Stimulated activated CD4-positive, alpha-beta T cell treated with anti-CD3 and anti-CD28 coated beads, Interleukin-12 subunit alpha, Interleukin-12 subunit beta, amount 100 ng/mL, for 48 hours (primary cell): ENCODE measurements at places on chromosomes 1 and 21.

- DNase-seq: no peak
Observed at GRCh38 chr1:184827600-184828368, 73.1 kb upstream of the EDEM3 start.

GRCh38 chr1:46690931-46691421 lies 19.3 kb downstream of the TEX38 start:
- DNase-seq: no peak

GRCh38 chr1:90114521-90115141 lies 119.7 kb downstream of the ZNF326 start:
- DNase-seq: no peak

GRCh38 chr1:111758373-111758772 lies 2.7 kb downstream of the DDX20 start:
- no peak for DNase-seq

DNA sequence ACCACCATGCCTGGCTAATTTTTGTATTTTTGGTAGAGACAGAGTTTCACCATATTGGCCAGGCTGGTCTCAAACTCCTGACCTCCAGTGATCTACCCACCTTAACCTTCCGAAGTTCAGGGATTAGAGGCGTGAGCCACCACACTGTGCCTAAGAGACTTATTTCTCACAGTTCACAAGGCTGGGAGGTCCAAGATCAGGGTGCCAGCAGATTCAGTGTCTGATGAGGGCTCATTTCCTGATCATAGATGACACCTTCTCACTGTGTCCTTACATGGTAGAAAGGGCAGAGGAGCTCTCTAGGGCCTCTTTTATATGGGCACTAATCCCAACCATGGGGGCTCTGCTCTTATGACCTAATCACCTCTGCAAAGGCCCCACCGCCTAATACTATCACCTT lies 58.8 kb downstream of the ARHGEF10L start:
- DNase-seq: no peak

GRCh38 chr1:63822540-63822939 lies 48.7 kb downstream of the ROR1 start:
- DNase-seq: no peak

DNA sequence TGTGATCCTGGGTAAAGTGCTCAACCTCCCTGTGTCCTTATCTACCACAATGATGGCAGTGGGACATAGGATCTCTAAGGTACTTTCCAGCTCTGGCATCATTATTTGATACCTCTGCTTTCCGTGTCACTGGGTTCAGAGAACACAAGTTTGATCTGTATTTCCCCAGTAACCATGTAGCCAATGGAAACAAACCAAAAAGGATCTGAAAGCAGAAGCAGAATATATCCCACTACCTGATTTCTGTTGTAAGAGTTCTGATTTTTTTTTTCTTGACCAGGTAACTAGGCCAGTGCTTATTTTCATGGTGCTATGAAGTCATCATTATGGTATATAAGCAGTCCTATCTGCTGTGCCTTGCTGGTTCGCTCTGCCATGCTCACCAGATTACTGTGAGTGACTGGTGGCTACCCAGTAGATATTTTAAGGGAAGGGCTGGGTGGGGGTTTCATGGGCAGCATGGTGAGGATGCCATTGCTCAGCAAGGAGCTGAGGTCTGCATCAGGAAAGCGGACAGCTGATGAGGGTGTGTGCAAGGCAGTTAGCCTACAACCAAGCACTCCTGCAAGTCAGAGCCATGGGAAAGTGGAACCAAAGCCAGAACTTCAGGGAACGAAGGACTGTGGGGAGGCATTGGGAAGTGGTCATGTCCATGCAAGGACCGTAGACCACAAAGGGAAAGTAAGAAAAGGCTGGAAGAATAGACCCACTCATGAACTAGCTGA lies 104.9 kb upstream of the EDEM3 start:
- DNase-seq: no peak

DNA sequence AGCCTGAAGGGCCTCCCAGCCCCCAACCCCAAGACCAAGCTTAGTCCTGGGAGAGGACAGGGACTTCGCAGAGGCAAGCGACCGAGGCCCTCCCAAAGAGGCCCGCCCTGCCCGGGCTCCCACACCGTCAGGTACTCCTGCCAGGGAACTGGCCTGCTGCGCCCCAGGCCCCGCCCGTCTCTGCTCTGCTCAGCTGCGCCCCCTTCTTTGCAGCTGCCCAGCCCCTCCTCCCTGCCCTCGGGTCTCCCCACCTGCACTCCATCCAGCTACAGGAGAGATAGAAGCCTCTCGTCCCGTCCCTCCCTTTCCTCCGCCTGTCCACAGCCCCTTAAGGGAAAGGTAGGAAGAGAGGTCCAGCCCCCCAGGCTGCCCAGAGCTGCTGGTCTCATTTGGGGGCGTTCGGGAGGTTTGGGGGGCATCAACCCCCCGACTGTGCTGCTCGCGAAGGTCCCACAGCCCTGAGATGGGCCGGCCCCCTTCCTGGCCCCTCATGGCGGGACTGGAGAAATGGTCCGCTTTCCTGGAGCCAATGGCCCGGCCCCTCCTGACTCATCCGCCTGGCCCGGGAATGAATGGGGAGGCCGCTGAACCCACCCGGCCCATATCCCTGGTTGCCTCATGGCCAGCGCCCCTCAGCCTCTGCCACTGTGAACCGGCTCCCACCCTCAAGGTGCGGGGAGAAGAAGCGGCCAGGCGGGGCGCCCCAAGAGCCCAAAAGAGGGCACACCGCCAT lies 21.9 kb upstream of the ARF1 start:
- DNase-seq: no peak

DNA sequence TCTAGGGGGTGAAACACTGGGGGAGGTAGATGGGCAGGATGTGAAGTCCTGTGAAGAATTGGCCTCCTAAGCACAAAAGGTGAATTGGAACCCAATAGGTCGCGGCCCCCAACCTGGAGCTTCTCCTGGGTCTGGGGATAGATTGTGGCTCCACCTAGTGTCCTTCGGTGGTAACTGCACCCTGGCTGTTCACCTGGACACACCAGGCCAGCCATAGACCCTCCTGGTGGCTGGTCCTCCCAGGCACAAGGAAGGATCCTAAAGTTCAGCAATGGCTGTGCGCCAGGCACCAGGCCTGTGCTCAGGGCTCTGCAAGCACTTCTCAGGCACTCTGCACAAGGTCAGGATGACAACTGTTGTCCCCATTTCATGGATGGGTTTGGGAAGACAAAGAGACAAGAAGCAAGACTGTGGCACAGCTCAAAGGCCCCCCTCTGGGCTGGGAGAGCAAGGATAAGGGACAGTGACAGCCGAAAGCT lies 13.5 kb downstream of the ESPN start:
- peak; percentile 50 for DNase-seq

DNA sequence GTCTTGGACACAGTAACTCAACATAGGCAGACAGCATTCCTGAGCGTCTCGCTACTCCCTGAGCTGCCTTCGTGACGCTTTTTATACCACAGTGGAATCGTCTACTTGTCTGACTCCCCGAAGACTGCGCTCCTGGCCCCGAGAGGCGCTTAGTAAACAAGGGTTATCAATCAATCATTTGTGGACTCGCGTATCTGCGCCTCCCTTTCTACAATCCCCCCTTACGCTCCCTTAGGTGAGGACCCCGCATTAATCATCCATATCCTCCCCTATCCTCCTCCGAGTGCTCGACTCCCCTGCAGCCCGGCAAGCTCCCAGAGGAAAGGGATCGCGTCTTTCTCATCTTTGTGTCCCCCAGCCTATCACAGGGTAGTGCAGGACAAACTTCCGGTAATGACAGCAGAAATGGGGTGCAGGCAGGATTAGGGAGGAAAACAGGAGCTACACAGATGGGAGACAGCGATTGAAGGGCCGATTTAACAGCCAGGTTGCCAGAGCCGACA lies 522 bp downstream of the TMEM59 start:
- DNase-seq: peak; percentile 12

- no peak for DNase-seq
Observed at GRCh38 chr1:183652107-183652506, 1.0 kb downstream of the APOBEC4 start.
